ENCODE measurements at places on chromosomes 3 and 15.

DNA sequence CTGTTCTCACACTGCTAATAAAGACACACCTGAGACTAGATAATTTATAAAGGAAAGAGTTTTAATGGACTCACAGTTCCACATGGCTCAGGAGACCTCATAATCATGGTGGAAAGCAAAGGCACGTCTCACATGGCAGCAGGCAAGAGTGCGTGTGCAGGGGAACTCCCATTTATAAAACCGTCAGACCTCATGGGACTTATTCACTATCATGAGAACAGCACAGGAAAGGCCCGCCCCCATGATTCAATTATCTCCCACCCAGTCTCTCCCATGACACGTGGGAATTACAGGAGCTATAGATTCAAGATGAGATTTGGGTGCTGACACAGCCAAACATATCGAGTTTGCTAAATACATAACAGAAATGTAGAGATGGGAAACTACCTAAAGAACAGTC is 39.5 kb upstream of the DGKG start:
- DNase-seq: no peak

- peak; percentile 54 for DNase-seq
Measured at GRCh38 chr3:4983739-4984510, 4.7 kb downstream of the BHLHE40 start.

DNA sequence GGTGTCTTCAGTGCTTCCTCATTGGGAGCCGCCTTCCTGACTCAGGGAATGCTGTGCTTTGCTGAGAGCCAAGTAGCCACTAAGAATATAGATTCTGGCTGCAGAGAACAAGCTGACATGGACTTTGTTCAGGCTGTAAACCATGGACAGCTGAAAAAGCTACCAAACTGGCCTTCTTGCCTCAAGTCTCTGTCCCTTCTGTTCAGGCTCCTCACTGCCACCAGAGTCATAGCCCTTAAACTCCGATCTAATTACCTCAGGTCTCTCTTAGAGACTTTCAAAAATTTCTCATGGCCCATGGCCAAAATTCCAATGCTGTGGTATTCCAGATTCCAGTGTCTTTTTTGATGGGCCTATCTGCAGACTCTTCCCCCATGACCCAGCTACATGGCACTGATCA is 19.4 kb upstream of the PTX3 start:
- DNase-seq: no peak

DNA sequence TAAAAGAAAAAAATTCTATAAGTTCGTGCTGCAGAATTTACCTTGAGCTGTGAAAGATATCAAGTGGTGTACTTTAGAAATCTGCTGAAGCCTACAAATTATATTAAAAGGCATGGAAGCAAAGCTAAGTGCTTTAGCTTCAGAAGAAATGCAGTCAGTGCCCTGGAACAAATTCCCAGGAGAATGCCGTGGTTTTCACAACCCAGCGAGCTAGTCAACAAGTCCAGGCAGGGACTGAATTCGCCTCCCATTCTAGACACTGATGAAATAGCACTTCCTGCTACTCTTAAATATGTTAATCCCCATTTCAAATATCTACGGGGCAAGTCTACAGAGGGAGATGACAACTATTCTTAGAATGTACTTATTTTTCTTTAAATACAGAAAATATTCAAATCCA is 326.4 kb upstream of the IGF1R start:
- DNase-seq: no peak

GRCh38 chr15:99618941-99619411 is 53.2 kb downstream of the MEF2A start:
- no peak for DNase-seq

DNA sequence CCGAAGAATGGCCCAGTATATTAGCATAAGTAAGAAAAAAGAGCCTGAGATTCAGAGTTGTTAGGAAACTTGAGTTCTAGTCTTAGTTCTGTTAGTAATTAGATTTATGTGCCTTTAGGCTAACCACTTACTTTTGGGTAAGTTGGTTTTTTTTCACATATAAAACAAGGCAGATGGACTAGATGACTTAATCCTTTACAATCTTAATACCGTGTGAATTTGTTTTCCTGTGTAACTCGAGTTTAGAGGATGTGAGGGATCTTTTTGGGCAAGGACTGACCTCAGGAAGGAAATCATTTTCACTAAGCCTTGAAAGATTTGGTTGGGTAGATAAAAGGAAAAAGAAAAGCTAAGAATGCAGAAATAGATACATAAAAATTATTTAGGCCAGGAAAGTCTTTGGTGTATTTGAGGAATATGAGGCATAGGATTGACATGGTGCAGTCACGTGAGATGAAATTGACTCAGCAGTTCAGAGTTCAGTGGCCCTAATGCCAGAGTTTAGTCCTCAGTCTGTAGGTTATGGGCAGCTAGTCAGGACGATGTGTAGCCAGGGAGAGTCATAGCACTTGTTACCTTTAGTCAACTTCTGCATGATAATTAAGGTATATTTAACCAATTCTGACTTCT is 34.6 kb downstream of the PAK2 start:
- no peak for DNase-seq

DNA sequence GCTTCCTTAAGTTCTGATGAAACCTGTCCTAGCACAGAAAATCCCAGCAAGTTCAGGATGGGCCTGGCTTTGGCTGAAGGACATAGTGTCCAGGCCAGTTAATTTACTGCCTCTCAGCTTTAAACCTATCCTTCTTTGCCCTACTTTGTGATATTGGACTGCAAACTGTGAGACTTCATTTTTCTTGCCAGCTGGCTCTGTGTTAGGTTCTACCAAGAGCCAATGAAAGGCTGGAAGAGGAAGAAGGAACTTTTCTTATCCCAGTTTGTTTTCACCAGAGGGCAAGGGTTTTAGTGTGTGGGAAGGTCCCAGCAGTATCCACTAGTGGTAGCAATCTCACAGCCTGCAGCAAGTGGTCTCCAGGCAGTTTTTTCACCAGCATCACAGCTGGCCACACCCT is 18.2 kb downstream of the DCUN1D1 start:
- no peak for DNase-seq

DNA sequence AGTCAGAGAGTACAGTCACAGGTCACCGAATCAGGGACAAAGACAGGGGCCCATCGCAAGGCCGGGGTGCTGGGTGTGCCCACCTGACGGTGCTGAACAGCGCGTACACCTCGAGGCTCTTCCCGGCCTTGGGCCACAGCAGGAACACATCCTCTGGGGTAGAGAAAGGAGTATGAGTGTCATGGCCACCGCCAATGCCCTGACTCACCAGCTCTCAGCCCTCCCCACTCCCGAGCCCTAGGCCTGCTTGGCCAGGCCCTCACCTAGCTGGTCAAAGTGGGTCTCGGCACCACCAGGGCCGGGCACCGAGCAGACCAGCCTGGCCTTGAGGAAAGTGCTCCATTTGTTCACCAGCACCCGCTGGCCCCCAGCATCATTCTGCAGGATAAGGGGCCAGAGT is 4.2 kb downstream of the SEMA3G start:
- DNase-seq: no peak

- no peak for DNase-seq
Measured at GRCh38 chr3:51280176-51280575, 104.9 kb upstream of the MANF start.

- DNase-seq: no peak
Measured at GRCh38 chr15:64746921-64747320, 28.5 kb downstream of the RBPMS2 start.

- DNase-seq: peak; percentile 29
Measured at GRCh38 chr3:129992781-129993180, 18.3 kb downstream of the TRH start.

DNA sequence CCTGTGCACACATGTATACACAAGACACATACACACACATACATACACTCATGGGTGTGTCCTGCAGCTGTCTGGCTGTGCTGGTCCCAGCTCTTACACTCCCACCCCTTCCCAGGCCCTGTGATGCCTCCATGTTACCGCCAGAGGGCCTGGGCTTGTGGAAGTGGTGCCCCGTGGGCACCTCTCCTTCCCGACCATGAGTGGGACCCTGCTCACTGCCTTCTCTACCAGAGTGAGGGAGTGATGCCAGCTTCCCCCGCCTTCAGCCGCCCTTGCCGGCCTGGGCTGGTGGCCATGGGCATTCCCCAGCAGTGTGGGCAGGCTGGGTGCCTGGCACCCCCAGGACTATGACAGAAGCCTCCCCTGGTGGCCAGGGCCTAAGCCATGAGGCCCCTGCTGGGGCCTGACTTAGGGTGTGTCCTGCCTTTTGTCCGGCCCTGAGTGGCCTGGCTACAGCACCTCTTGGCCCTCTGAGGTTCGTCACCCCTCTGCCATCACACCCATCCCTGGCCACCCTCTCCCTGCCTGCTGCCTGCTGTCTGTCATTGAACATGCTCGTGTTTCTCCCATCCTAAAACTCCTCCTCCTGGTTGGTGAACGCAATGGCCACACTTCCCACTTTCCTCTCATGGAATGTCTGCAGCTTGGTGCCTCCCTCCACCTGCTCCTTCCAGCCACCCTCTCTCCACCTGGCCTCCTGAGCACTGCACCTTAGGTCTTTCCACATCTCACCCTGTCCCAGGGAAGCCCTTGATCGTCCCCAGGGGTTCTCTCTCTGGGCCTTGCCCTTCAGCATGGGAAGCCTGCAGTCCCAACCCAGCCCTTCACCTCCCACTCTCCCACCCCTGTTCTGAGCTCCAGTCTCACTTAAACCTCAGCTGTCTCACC is 14.6 kb downstream of the HDAC11 start:
- DNase-seq: peak; percentile 54

DNA sequence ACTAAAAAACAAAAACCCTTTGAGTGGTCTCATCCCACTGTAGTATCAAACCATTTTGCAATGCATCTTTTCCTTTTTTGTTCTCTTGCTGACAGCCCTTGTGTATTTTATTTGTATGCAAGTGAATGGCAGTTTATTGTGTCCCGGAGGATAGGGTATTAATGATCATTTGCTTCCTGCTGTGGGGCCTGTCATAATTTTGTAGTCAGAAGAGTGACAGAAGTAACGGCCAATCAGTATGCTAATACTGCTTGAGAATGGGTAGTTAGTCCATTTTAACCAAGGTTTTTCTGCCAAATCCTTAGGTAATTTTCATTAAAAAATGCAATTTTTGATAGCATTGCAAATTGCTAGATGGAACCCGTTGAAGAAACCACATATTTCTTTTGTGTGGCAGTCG is 75.5 kb upstream of the PLSCR5 start:
- DNase-seq: no peak

DNA sequence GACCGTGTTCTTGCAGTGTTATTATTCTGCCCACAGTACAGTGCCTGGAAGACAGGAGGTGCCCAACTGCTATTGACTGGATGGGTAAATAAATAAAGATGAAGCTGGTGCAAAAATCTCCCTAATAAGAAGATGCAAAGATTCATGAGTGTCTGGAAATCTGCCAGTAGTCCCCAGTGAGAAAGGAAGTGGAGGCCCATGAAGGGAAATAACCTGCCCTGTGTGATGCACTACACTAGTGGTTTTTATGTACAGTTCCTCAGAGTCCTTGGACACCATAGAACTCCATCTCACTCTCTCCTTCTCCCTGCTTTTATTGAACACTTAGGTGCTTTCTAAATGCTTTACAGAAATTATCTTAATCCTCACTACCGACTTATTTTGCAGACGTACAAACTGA is 8.3 kb upstream of the SUCLG2 start:
- no peak for DNase-seq

DNA sequence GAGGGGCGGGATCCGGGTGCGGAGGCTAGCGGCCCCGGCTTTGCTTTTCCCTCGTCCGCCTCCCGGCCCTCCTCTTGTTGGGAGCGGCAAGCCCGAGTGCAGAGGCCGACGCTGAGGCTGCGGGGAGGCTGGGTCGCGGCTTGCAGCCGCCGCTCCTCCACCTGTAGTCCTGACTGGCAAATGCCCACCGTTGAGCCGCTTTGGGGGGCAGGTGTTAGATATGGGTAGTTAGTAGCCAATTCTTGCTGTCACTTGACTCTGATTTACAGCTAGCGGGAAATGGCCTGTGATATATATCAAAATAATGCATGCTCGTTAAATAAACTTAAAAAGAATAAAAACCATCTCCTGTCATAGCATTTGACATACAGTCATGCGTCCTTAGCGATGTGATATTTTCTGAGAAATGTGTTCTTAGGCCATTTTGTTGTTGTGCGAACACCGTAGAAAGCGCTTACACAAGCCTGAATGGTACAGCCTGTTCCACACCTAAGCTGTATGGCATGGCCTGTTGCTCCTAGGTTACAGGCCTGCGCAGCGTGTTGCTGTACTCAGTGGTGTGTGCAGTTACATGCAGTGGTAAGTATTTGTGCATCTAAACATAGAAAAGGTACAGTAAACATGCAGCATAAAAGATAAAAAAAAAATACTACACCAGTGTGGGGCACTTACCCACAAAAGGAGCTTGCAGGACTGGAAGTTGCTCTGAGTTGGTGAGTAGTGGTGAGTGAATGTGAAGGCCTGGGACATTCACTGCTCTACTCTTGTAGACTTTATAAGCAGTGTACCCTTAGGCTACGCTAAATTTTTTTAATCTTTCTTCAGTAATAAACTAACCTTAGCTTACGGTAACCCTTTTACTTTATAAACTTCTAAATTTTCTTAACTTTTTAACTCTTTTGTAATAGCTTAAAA is 873 bp downstream of the CAPN7 start:
- peak; percentile 66 for DNase-seq

DNA sequence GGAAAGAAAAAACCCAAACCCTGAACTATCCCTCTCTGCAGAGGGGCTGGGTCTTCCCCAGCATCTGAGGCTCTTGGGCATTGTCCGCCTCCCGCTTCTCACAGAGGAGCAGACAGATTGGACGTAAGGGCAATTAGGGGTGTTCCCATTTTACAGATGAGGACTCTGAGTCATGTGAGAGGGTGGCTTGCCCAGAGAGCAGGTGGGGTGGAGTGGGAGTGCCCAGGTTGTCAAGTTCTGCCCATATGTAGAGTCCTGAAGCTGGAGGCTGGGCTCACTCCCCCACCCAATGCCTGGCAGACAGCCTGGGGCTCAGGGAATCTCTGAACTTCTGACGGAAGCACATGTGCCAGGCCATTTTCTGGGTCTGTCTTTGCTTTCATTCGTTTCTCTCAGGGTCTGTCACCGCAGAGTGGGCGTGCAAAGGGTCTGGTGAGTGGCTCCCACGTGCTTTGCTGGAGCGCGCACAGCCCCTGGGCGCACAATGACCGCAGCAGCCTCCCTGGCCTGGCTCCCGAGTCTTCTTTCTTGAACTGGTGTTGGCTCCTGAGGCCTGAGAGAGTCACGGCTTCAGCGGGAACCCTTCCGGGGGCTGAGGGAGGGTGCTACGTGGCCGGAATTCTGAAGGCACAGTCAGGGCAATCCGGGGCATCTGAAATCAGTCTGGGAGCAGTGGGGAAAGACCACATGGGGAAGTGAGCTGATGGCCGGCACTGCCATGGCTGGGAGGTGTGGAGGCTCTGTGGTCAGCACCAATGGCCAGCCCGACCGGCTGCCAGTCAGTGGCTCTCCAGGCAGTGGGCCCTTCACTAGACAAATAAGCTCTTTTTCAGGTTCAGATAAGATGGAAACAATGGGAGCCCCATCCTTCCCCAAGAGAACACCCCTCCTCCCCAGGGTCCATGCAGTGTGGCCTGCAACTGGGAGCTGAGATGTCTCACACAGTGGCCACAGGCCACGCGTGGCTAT is 1.1 kb upstream of the TRPM1 start:
- DNase-seq: no peak

GRCh38 chr15:37940876-37941275 is 6.4 kb downstream of the TMCO5A start:
- DNase-seq: no peak
